ENCODE measurements at places on chromosomes 16 and 17.

GRCh38 chr16:64406770-64407181, 715.1 kb downstream of the CDH11 start:
- no peak for DNase-seq

- no peak for DNase-seq
Measured at GRCh38 chr17:48792033-48792798, 24.8 kb downstream of the TTLL6 start.

DNA sequence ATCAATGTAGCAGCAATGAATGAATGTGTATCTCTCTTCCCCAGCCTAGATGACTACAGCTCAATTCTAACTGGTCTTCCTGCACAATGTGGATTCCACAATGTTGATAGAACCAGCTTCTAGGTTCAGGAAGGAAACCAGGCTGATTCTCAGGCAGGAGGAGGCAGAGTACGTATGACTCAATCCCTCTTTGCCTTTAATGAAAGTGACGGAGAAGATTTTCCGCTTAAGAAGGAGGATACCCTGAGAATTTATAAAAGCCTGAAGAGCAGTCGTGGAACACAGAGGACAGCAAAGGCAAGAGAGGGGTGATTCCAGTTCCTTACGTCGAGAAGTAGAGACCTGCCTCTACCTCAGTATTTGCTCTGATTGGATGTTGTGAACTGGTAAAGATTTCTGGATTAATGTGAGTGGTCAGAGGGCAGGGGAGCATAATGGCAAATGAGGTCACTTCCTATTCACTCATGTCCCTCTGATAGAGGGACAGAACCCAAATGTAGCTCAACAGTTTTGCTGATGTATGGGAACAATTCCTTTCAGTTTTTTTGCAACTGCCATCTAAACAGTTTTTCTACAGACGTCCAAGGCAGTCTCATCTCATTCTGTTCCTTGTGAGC, 15.0 kb upstream of the SLC16A11 start:
- DNase-seq, result peak; percentile 91

DNA sequence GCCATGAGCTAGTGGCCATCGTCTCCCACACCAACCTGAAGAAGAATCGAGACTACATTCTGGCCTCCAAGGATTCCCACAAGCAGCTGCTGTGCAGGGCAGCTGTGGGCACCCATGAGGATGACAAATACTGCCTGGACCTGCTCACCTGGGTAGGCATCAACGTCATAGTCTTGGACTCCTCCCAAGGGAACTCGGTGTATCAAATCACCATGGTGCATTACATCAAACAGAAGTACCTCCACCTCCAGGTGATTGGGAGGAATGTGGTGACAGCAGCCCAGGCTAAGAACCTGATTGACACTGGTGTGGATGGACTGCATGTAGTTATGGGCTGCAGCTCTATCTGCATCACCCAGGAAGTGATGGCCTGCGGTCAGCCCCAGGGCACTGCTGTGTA, 70.2 kb downstream of the GRIN2A start:
- no peak for DNase-seq

DNA sequence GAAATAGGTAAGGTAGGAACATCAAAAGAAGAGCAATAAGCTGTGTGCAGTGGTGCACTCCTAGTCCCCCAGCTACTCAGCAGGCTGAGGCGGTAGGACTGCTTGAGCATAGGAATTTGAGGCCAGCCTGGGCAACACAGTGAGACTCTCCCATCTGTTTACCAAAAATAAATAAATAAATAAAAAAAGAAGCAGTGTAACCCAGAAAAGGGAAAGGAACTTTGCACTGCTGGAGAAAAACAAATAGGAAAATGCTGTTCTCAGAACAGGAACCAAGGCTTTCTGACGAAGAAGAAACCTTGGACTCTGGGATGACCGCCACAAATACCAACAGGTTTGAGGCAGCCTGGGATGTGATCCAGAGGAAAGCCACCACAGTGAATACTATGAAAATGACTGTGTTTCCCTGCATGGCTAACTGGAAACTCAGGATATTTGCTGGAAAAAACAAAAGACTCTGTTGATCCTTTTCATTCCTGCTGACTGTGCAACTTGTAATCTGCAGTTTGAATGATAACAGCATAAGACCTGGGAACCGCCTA, 41.2 kb downstream of the TTC19 start:
- DNase-seq, result no peak

GRCh38 chr16:56911771-56912571, 20.0 kb upstream of the HERPUD1 start:
- DNase-seq, result no peak

DNA sequence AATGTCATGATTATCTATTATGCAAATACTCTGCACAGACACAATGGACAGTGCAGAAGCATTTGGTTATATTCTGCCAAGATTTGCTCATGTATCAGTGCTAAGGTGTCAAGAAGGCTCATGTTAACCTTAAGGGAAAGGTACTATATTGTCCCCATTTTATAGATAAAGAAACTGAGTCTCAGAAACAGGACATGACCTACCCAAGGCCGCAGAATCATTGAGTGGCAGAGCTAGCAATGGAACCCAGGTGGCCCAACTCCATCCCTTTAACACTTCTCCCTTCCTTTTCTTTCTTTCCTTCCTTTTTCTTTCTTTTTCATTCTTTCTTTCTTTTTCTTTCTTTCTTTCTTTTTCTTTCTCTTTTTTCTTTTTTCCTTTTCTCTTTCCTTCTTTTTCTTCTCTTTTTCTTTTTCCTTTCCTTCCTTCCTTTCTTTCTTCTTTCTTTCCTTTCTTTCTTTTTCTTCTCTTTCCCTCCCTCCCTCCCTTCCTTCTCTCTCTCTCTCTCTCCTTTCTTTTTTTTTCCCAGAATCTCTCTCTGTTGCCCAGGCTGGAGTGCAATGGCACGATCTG, 149.8 kb downstream of the CPPED1 start:
- no peak for DNase-seq

- DNase-seq, result no peak
Measured at GRCh38 chr17:78353834-78354233, 6.0 kb downstream of the SOCS3 start.

DNA sequence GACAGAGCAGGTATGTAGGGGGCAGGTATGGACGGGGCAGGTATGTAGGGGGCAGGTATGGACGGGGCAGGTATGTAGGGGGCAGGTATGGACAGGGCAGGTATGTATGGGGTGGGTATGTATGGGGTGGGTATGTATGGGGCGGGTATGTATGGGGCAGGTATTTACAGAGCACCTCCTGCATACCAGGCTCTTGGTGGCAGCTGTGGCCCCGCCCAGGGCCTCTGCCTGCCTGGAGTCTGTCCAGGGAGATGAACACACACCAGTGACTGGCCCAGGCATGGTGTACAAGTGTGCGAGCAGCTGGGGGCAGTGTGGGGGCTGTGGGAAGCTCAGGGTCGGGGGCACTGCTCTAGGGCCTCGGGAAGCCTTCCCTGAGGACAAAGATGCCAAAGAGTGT, 4.4 kb downstream of the RPL3L start:
- DNase-seq, result no peak

DNA sequence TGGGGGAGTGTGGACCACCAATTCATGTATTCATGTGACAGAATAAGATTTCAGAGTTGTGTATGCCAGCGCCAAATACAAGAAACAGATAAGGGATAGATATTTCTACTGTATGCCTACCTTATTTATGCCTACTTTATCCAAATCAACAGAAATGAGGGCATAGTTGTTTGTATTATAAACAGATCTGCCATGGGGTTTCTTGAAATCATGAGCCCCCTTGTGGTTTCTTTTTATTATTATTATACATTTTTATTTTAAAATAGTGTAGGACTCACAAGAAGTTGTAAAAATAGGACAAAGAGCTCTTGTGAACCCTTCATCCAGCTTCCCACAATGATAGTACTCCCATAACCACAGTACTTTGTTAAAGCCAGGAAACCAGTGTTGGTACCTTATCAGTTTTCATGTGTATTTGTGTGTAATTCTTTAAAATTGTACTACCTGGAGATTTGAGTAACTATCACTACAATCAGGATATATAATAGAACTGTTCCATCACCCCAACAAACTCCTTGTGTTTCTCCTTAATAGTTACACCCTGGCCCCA, 229.4 kb downstream of the CCDC182 start:
- DNase-seq, result no peak

- no peak for DNase-seq
Measured at GRCh38 chr16:65406933-65407332, 285.1 kb upstream of the CDH11 start.

GRCh38 chr17:43662413-43663141, 855 bp upstream of the MEOX1 start:
- no peak for DNase-seq

GRCh38 chr16:21628772-21629171, 23.6 kb downstream of the IGSF6 start:
- DNase-seq, result no peak

GRCh38 chr17:4555873-4556759, 932 bp upstream of the MYBBP1A start:
- DNase-seq, result no peak

- DNase-seq, result no peak
Measured at GRCh38 chr17:60077672-60078519, 825 bp downstream of the HEATR6 start.

DNA sequence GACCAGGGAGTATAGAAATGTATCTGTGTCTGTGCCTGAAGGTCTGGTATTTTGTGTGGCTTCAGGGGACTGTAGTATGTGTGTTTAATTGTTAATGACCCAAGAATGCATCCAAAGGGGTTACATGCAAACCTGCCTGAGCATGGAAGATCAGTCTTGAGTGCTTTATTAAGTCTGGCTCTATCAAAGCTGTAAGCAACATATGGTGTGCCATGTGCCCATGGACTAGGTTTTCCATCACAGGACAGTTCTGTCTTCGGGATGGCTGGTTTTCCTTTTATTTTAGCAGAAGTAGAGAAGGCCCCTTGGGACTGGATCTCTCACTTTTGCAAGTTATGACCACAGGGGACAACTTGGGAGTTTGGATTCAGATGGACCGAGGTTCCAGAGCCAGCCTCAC, 18.2 kb downstream of the RBFOX1 start:
- DNase-seq, result no peak

GRCh38 chr16:85123891-85124635, 11.8 kb upstream of the CIBAR2 start:
- DNase-seq, result peak; percentile 24

DNA sequence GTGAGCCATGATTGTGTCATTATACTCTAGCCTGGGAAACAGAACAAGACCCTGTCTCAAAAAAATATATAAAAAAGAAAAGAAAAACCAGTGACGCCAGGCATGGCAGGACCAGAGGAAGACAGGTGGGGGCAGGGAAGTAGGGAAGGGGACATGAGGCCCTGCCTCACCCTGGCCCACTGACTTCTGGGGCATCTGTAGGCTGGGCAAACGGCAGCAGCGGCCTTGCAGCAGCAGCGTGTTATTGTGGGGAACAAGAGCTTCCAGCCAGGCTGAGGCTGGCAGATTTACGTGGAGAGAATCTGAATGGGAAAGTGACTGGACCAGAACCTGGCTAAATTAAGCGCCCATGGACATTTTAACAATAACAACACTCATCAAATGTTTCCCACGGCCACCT, 19.4 kb downstream of the CMTM4 start:
- DNase-seq, result no peak

GRCh38 chr17:81250286-81251093, 11.4 kb downstream of the NDUFAF8 start:
- DNase-seq, result no peak

DNA sequence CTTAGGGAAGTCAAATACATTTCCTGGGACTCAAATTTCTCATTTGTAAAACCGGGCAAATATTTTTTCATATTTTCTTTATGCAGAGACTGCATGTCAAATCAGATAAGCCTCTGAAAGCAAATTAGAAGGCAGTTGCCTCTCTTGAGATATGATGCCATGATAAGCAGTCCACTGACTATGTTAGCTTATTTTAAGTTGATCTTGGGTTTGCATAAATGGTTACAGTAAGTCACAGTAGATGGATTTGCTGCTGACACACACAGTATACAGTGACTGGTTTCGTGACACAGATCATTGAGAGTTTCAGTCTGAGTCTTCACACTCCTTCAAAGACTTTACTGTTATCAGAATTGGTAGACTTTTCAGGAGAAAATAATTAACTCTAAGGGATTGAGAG, 927.6 kb upstream of the CDH8 start:
- no peak for DNase-seq

DNA sequence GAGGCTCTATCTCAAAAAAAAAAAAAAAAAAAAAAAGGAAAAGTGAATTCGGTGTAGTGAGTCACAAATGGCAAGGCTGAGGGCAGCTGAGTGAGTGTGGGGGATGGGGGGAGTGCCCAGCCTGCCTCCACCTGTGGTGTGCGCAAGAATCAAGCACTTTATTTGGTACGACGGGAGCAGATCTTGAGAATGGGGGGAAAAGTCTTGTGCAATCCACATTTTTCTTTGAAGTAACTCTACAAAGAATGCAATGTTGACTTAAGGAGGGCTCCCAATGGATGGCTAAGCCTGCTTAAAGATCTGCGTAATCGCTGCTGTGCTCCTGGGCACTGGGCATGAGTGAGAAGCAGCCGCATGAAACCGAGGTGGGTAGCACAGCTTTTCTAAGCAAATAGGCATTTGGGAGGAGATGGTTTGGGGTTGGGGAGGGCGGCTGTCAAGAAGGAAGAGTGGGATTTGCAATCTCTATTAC, 28.2 kb downstream of the ATP2C2 start:
- no peak for DNase-seq

- no peak for DNase-seq
Measured at GRCh38 chr17:2243953-2244352, 59.6 kb downstream of the SMG6 start.

GRCh38 chr16:47136099-47136842, 7.5 kb downstream of the NETO2 start:
- peak; percentile 74 for DNase-seq

- no peak for DNase-seq
Measured at GRCh38 chr17:2108170-2108569, 53.3 kb downstream of the HIC1 start.

DNA sequence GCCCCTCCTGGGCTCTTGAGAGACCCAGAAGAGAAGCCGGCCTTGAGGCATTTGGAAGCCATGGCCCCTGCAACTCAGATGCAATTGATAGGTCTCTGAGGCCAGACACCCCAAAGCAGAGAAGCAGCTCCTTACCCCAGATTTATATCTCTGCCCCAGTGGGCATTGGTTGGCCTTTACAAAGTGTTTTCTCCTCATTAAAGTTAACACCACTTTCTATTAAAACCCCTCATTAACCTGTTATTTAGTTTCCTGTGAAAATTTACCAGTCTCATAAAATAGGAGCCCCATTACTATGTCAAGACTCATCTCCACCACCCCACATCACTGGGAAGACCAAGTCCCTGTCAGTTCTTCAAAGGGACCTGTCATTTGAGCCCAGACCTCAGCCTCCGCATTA, at the start of gene KRT35:
Gene KRT35, minus strand, starts transcription at position 116 of the 400 bp plus-strand sequence. Its CDS starts 54 bp downstream, at position 62.
- DNase-seq, result no peak

- DNase-seq, result no peak
Measured at GRCh38 chr17:79031996-79032875, 8.3 kb downstream of the C1QTNF1 start.

DNA sequence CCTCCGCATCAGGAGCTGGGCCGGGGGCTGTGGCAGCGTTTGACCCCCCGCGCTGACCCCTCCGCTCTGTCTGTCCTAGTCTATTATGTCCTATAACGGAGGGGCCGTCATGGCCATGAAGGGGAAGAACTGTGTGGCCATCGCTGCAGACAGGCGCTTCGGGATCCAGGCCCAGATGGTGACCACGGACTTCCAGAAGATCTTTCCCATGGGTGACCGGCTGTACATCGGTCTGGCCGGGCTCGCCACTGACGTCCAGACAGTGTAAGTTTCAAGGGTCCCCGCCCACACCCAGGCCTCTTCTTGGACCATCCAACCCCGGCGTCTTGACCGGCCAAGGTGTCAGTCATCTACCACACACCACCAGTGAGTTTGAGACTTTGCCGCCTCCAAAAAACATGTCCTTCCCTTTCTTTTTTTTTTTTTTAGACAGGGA, 548 bp downstream of the PSMB3 start:
- no peak for DNase-seq

- DNase-seq, result no peak
Measured at GRCh38 chr17:77523540-77523939, 382.8 kb downstream of the SEC14L1 start.

Data from pulmonary artery endothelial cell (primary cell).